Forelimb muscle (tissue), 1 donor: ENCODE measurements at places on chromosomes 6 and 20.

GRCh38 chr6:71468841-71469700, 180.5 kb downstream of the OGFRL1 start:
- no peak for DNase-seq

GRCh38 chr6:13695252-13695651, 16.4 kb downstream of the RANBP9 start:
- no peak for DNase-seq

- DNase-seq: peak; percentile 76
These were observed 129.1 kb downstream of the PACRG start for GRCh38 chr6:162856885-162857284.

DNA sequence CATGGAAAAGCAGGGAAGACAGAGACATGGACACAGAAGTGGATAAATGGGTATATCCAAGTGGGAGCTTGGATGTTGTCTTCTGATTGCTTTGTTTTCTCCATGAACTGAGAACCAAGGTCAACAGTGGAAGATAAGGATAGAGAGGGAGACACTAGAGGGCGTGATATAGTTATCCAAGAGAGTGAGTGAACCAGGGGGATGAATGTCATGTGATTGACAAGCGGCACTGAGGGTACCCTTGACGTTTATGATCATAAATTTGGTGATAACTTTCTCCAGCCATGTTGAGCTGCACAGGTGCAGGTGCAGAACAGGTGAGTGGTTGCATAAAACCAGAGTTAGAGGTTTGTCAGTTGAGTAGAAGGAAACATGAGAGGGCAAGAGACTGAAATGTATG, 20.7 kb downstream of the EBF4 start:
- no peak for DNase-seq

GRCh38 chr6:74764486-74764885, 441.4 kb downstream of the COL12A1 start:
- DNase-seq: no peak

DNA sequence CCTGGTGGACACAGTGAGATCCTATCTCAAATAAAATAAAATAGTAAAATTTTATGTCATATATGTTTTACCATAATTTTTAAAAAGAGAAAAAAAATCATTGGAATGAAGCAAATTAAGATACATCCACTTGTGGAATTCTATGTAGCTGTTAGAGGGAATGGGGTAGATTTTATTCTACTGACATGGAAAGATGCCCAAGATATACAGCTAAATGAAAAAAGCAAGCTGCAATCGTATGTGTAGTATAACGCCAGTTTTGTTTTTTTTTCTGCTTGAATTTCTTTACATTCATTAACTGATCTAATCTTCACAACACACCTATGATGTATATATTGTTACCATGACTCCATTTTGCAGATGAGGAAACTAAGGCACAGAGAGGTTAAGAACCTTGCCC, 23.4 kb upstream of the RANBP9 start:
- DNase-seq: no peak
